AG09309 (cell line): ENCODE measurements at places on chromosomes 1 and 21.

- DNase-seq = no peak
These were observed 52.6 kb downstream of the AHDC1 start for GRCh38 chr1:27551170-27551952.

DNA sequence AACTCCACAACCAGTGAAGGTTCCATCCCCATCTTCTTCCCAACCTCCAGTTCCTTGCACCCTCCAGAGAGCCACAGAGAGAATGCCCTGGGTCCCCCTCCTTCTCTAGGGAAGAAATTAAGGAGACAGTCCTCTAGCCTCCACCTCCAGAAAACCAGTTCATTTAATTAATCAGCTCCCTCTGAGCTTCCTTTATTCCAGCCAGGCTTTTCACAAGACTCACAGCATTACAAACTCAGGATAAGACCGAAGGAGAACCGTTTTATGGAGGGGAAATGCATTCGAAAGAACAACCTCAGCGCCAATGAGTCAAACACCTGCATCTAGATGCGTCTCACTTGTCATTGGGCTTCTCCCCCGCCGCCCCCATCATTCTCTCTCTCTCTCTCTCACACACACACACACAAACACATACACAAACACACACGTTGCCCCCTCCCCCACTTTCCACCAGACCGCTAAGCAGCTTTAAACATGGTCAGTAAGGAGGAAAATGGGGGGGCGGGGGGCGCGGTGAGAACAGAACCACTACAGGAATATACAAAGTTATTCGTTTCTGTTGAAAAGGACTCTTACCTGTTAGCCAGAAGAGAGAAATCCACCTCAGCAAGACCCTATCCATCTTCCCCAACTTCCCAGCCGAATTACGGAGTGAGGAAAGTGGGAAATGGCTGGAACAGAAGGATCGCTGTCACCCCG lies 544 bp downstream of the ILDR2 start:
- no peak for DNase-seq

DNA sequence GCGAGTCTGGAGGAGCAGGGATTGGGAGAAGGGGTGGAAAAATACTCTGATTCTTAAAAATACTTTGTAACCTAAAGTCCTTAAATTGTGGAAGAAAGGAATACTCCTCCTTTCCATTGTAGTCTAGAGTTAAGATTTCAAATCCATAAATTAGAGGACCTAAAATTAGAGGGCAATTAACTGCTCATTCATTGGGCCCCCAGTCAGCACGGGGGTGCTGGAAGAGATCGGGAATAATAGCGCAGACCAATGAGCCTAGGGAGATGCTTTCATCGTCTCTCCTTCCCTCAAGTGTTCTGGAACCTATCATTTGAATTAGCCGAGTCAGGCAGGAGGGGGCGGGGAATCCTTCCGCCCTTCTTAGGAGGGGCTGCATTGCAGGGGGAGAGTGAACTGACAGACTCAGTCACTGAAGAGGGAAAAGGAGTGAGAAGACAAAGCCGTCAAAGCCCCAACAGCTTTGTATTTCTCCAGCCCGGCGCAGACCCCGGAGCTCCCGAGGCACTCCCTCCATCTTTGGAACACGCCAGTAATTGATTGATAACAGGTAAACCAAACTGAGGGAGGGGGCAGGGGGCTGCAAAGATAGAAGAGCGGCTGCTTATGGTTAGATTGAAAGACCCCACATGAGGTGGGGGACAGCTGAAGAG lies at the start of gene MLLT11:
Gene MLLT11 (plus strand): TSS at position 391 of the 650 bp plus-strand sequence. CDS start 6,828 bp downstream, outside the sequence.
- no peak for DNase-seq

- DNase-seq = no peak
These were observed 86.7 kb downstream of the C1orf94 start for GRCh38 chr1:34263406-34263805.

DNA sequence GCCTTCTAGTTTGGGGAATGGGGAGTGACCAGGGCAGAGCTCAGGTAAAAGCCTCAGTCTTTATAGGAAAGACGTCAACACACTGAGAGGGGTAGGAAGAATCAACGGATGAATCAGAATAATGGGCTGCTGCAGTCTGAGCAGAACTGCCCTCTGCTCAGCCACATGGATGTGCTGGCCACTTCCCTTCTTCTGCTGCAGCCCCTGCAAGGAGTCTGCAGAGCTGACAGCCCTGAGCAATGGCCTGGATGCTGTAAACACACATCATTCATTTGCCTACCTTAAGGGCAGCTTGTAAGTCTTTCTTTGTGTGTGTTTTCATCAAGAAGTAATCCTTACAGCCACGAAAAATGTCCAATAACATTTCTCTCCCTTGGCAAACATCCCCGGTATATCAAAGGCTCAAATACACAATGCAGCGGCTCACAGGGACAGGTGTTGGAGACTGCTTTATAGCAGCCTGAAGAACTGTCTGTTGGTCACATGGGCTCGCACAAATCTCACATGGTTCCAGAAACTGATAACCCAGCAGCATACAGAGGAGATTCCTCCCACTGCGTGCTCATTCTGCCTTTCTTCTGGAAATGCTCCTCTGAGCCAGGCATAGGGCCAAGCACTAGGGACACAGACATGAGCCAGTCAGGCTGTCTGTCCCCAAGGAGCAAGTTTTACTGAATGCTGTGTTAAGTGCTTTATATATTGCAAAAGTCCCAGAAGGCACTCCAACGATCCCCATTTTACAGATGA lies 110.1 kb downstream of the HMGB4 start:
- no peak for DNase-seq

DNA sequence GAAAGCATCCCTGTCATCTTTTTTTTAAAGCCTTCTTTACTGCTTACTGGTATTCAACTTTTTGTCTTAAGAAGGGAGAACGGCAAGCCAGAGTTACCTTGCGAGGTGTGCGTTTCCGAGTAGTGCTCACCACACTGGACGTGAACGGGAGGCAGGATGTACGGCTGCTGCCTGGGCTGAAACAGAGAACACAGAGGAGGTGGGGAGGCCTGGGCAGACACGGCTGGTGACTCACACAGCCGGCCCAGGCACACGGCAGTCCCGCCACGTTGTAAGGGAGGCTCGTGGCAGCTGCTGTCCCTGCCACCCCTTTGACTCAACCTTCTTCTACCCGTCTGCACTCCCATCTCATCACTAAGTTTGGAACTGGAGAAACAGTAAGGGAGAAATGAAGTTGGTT lies 105.8 kb downstream of the SMYD2 start:
- no peak for DNase-seq

- no peak for DNase-seq
These were observed 1.9 kb downstream of the RGS18 start for GRCh38 chr1:192160196-192160595.

- DNase-seq = no peak
These were observed 165.0 kb downstream of the TRIM33 start for GRCh38 chr1:114345930-114346479.

- DNase-seq = no peak
These were observed 7.3 kb downstream of the SYTL1 start for GRCh38 chr1:27348861-27349783.

DNA sequence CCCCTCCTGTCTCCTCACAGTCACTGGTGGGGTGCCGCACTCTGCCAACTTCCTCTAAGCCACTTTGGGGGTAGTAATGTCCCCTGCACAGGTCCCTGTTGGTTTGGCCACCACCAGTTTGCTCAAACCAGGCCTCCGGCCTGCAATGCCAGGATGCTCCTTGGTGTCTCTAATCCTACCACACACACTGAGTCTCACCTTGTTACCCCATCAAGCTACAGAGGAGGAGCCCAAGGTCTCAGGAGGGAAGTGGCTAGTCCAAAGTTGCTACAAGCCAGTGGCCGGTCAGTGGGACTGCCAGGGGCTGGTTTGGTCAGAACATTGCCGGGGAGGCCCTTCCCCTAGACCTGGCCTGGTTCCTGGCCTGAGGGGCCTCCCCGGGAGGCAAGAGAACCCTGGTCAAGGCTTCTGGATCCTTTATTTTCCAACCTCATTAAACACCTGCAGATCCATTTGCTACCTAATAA lies 21.5 kb upstream of the LRP8 start:
- DNase-seq = no peak

DNA sequence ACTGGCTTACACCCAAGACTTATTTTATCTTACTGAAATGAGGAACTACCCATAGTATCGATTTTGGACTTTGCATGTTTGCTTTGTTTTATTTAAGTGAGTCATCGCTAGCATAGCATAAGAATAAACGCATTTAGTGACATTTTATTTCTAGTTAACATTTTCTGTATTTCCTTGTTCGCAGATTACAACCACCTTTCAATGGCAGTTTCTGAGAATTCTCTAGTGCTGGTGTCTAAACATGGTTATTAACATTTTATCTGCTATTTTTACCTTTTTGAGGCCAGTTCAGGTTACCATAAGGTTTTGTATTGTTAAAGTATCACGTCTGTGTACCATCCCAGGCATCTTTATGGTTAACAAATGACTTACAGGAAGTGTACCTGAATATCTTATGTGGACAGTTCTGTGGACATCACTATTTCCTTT lies 24.5 kb downstream of the EEIG2 start:
- no peak for DNase-seq

DNA sequence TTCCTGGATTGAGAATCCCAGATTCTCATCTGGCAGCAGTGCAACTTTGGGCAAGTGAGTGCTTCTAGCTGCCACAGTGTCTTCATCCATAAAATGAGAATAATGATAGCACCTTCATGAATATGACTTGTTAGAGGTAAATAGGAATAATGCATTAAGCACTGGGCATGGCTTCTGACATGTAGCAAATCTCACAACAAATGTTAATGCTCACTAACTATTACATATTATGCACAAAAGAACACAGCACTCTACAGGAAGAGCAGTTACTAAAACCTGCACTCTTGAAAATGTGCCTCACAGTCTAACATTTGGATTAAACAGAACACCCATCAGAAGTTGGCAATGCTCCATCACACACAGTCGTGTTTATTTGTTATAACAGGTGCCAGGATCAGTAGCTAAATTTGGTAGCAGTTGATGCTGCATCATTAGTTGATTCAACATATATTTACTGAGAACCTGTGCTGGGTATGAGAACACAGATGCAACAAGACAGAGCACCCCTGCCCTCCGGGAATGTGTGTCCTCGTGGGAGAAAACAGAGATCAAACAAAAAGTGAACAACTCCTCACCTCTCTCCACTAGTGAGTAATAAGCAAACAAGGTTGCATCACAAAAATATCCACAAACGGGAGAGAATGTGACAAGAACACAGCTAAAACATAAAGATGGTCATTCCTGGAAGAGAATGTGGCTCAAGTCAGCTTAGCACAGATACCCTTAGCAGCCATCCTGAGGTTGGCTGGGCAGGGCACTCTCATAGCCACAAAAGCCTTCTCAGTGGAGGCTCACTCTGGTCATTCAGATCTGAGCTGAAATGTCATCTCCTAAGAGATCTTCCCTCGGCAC lies 26.2 kb upstream of the LBR start:
- no peak for DNase-seq

GRCh38 chr1:177106614-177107365 lies 57.7 kb downstream of the ASTN1 start:
- no peak for DNase-seq

DNA sequence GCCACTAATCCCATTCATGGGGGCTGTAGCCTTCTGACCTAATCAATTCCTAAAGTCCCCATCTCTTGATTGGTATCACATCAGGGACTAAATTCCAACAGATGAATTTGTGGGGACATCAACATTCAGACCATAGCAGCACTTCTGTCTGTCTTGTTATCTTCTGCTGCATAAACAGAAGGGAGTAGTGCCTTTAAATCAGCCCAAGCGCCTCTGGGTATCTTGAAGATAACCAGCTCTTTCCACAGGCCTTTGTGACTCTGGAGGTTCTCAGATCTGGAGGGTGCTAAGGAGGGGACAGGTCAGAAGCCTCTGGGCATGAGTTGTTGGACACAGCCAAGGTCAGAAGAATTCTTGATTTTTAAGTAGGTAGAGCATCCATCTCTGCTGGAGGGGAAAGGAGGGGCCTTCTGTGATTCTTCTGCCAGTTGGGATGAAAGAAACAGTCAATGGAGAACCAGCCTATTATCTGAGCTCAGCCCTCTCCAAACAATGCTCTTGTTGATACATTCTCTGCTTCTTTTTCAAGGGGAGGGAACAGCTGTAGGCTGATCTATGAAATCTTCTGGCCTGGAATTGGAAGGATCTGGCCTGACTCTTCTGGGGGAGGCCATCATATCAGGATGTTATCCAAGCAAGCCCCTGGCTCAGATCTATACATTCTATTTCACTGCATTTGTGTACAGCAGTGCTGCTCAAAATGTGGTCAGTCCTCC lies 31.3 kb upstream of the LRIG2 start:
- DNase-seq = no peak

GRCh38 chr1:51518033-51518585 lies 957 bp downstream of the EPS15 start:
- no peak for DNase-seq

- DNase-seq = no peak
These were observed 61.3 kb downstream of the ROR1 start for GRCh38 chr1:63835128-63835527.

GRCh38 chr21:26011292-26011940 lies 159.2 kb downstream of the APP start:
- DNase-seq = no peak

DNA sequence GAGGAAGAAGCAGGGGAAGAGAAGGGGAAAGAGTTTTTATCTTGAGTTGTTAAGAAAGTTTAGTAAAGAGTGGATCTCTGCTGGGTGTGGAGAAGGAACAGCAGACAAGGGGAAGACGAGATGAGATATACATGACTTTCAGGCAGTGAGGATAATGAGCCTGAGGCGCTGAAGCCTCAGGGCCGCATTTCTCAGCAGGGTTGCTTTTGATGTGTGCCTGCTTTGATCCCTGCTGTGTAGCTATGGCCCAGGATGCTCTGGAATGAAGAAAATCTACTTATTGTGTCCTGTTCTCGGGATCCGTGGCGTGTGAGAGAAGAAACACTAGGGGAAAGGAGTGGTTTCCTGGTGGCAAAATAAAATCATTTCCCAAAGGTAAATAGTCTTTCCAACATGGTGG lies 15.1 kb upstream of the RPE65 start:
- DNase-seq = no peak

GRCh38 chr1:236151739-236152424 lies 9.5 kb downstream of the GPR137B start:
- no peak for DNase-seq
